ENCODE measurements at places on chromosomes 13 and 19.
A peak's percentile ranks its signal among the peaks of the same experiment; 100 is the strongest.

DNA sequence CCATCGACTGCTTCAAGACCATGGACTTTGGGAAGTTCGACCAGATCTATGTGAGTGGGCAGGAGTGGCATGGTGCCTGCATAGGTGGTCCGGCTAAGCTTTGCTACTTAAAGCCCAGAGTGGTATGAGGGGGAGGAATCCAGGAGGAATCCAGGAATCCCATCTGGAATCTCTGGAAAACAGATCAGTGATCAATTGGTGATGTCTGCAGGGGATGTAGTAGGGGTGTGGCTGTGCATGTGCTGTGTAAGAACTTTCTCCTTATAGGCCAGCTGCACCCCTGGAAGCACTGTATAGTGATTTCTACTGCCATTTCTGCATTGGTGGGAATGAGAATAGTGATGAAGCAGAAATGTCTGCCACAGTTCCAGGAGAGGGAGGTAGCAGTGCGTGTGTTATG lies 23.6 kb downstream of the PNPLA6 start:
- DNase-seq: no peak

DNA sequence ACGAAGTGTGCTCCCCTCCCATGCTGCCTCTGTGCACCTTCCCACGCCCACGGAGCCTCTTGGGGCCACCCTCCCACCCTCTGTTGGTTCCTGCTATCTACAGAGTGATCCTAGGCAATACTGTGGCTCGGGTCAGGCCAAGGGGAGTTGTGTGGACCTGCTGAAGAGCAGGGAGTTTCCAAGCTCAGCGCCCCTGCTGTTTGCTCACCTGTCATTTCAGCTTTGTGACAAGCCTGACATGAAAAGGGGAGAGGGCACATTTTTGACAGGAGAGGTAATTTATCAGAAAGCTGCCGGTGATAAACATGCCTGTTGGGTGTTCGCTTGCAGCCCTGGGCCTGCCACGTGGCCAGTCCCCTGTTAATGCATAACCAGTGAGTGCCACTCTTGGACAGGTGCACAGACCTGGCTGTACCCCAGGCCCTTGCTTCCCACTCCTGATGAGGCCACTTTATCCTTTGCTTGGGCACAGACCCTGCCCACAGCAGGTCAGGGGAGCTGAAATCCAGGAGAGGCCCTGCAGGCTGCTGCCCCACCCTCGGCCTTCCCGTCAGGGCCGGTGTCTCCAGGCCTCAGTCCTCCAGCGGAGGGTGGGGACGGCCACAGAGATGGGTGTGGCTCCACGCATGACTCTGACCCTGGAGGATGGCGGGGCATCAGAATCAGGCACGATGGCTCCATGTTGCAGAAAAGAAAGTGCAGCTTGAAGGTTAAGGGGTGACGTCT lies 201.5 kb upstream of the GPR12 start:
- no peak for DNase-seq

GRCh38 chr13:28488376-28489005 lies 6.4 kb downstream of the FLT1 start:
- DNase-seq: no peak

- DNase-seq: no peak
Measured at GRCh38 chr19:2623798-2624197, 78.7 kb downstream of the GNG7 start.

DNA sequence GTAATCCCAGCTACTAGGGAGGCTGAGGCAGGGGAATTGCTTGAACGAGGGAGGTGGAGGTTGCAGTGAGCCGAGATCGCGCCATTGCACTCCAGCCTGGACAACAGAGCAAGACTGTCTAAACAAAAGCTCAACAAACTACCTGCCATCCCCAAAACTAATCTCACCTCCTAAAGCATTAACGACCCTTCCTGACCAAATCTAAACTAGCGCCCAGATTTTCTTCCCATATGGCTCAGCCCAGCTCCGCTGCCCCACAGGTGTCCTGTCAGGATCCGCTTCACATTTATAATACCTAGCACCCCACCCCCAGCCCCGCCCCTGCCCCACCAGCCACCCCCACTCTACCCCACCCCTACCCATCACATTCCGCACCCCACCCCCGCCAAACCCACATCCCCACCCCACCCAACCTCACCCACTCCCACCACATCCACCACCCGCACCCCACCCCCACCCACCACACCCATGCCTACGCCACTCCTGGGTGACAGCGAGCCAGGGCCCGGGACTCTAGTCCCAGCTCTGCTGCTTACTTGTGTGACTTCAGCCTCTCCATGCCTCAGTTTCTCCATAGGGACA lies 599 bp downstream of the C19orf12 start:
- DNase-seq: no peak

- no peak for DNase-seq
Measured at GRCh38 chr13:85040215-85040614, 759.0 kb downstream of the SLITRK6 start.

DNA sequence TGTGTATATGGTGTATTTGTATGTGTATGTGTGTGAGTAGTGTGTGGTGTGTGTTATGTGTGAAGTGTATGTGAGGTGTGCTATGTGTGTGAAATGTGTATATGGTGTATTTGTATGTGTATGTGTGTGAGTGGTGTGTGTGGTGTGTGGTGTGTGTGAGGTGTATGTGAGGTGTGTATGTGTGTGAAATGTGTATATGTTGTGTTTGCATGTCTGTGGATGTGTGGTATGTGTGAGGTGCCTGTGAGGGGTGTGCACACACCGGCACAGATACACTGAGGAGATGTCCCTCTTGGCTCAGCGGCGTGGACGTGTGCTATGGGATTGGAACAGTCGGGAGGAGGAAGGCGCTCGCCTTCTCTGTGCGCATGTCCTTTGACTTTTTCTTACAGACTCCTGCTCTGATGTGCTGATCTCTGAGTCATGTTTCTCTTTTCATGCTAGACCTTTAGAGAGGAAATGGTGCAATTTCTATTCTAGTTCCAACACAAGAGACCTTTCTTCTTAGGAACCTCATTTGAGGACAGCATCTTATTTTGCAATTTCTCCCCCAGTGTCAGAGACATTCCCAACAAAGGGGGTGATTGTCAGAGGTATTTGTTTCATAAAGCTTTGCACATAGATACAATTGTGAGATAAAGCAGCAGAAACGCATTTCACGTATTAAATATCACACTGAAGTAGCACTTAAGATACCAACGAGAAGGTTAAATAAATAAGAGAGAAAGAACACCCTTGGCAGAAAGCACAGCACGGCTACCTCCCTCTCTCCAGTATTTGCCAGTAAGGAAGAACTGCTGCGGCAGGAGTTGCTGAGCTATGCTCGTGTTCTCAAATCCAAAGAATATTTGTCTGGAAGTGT lies 11.3 kb upstream of the TNFRSF19 start:
- DNase-seq: no peak

DNA sequence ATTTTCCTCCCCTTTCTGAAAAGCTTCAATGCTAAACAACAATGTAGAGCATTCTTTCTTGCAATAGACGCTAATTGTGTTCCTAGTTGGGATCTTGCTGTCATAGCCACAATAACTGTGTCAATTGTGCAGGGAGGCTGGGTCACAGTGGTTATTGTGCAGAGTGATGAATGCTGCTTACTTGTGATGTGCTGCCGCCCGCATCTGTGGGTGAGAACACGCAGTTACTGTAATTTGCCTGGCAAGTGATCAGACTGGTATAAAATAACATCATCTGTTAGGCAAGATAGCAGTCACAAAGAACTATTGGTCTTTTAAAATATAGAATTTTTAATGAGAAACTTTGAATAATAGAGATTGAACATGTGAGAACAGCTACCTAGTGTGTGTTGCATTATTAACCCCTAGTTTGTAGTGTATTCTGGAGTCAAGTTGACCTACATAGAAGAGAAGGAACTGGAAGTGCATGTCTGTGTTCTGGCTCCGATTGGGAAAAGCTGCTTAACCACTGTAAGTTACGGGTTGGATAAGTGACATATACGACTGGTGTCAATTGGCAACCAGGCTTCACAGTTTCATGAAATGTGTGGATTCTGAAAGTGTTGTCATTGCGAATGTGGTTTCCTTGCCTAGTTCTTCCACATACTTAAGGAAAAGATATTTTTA lies 43.6 kb downstream of the SLAIN1 start:
- peak; percentile 31 for DNase-seq

DNA sequence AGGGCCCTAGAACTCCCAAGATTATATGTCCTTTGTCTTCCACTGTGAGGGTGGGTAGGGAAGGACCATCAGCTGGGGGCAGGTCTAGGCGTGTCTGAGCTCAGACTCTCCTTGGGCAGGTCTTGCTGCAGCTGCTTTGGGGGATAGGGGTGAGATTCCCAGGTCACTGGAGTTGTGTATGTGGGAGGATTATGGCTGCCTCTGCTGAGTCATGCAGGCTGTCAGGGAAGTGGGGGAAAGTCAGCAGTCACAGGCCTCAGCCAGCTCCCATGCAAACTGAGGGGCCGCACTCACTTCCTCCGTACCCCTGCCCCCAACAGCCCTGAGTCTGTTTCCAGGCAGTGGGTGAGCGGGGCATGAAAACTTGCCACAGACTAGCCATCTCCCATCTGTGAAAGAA lies 600.8 kb downstream of the DIAPH3 start:
- no peak for DNase-seq

GRCh38 chr19:411723-412355 lies 2.9 kb upstream of the C2CD4C start:
- no peak for DNase-seq

- DNase-seq: no peak
Measured at GRCh38 chr19:1819341-1820255, 7.5 kb upstream of the ATP8B3 start.

DNA sequence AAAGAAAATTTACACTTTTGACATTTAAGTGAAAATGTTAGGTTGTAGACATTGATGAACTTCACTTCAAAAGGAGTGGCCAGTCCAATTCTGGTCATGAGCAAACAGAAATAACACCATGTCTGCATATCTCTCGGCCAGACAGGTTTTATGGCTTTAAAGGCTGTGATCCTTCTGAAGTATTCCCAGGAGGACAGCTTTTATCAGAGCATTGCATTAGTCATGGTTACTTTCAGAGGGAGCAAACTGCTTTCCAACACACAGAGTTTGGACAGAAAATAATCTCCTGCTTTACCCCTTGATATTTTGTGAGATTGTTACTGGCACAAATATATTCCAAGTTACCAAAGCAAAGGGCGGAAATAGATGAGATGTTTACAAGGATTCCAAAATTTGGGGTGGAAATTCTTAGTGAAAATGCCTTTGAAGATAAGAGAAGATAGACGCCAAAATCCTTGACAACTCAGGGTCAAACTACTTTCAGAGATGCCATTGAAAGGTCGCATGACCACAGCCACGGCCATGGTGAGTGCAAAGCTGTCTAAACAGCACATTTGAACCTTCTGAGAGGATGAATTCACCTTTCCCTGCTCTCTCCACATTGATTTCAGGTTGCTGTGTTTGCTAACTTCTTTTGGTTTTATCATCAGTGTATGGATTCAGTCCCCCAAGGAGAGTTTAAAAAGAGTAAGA lies 584.5 kb upstream of the SGCG start:
- no peak for DNase-seq

- no peak for DNase-seq
Measured at GRCh38 chr13:113969311-113969972, 4.4 kb downstream of the C13orf46 start.

DNA sequence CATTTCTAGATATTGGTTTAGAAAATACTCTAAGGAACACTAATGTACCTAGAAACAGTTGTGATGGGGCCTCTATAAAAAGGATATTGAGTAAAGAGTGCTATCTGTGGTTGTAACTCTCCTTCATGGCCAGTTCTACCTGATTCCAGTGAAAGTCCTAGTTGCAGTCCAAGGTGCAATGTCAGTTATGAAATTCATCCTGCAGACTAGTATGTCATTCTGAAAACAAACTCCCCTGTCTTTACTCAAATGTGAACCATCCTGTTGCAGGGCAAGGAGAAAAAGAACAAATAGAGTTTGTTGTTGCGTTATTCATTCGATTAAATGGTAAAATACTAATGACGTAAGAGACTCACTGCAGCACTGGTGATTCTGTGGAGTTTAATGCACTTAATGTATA lies 18.3 kb upstream of the N4BP2L1 start:
- DNase-seq: no peak

GRCh38 chr13:73421310-73421912 lies 362.6 kb downstream of the KLF5 start:
- DNase-seq: no peak

DNA sequence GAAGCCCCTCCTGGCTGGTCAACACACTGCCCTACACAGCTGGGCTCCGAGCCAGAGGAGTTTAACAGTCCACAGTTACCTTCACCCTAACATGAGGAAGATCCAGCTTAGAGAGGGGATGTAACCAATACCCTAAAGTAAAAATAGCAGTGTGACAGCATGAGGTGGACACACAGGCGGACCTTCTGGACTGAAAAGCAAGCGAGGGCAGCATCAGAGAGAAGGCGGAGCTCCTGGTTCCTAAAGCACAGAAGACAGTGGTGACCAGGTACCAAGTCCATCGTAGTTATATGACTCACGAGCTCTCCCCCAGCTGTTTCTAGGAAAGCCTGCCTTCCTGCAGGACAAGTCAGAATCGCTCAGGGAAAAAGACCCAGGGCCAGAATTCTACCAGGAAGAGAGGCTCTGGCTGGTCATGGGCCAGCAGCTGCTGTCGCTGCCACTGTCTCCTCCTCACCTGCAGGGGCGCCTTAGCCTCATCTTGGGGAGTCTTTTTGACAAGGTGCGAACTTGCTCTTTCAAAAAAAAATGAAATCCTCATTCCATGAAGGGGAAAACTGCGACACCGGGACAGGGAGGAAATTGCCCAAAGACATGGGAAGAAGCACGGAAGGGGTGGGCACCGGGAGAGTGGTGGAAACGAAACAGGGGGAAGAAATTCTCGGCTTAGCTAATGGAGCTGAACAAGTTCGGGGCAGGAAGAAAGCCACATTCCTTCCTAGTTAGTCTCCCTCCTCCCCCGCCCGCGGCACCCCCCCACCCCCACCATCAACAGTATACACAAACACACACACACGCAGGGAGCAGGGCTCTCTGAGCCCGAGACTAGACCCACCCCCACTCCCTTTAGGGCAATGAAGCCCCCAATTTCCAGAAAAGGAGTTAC lies 1.7 kb downstream of the ELL start:
- no peak for DNase-seq

- DNase-seq: no peak
Measured at GRCh38 chr19:1262623-1263123, 6.5 kb upstream of the CIRBP start.

DNA sequence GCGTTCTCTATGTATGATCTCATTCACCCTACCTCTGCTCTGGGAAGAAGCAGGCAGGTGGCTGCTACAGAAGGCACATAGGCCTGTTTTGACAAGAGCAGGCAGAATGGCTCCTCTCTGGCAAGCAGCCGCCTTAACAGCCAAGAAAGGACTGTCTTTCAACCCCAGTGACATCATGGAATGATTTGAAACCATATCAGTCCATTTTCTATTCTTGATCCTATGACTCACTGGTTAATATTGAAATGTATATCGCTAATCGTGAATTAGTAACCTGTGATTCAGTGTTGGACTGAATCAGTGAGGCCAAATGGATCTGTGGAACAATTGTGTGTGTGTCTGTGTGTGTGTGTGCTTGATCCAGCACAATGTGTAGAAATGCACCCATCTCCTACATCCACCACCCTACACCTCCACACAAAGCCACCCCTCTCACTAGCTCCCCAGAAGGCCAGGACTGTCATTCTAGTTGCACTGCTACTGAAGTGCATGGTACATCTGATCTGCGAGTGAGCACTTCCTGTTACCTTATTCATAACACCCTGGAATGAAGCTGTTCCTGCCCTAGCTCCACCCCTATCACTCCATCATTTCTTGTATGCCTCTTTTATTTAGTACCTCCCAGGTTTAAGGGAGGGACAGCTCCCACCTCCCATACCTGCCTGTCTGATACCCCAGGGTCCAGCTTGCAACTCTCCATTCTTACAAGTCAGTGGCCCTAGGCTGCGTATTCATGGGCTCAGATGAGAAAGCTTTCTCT lies 460.0 kb downstream of the FOXO1 start:
- DNase-seq: no peak
